Stimulated activated naive CD8-positive, alpha-beta T cell treated with anti-CD3 and anti-CD28 coated beads, Interleukin-15, Interleukin-2, amounts not matched to agents 100 U/mL and 50 U/mL, for 24 hours (primary cell): ENCODE measurements at places on chromosomes 1 and 21.
A peak's percentile ranks its signal among the peaks of the same experiment; 100 is the strongest.

- DNase-seq = no peak
These were observed 23.9 kb downstream of the ITSN1 start for GRCh38 chr21:33666153-33666552.

GRCh38 chr1:61313906-61314422 is 231.6 kb downstream of the NFIA start:
- no peak for DNase-seq

DNA sequence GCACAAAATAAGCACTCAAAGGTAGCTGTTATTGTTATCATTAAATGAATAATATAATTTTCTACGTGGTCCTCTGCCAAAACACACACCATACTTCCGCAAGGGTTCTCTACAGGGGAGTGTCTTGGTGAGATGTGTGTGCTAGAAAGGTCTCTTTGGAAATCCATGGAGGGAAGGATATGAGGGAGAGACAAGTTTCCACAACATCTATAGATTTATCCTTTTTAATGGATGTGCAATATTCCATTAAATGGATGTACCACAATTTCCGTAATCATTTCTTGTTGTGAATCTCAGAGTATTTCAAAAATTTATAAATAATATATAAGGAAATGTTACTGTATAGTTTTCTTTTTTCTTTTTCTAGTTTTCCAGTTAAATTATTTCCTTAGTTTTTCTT is 2.6 kb upstream of the TNFRSF8 start:
- DNase-seq = no peak

DNA sequence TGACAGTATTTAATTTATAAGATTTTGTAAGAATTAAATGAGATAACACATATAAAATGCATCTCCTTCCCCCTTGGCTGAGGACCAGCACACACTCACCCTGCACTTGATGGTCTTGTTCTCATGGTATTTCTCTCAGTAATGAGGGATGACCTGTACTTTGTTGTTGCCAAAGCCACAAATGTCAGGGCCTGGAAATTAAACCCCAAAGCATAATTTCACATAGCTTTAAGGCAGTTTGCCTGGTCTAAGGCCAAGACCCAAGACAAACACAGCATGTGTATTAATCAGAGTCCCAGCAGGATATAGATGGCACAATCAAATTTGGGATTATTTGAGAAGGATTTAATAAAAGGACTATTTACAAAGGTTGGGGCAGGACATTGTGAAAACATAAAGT is 48.6 kb upstream of the EPS15 start:
- DNase-seq = no peak

GRCh38 chr1:154456631-154457030 is 45.4 kb upstream of the TDRD10 start:
- no peak for DNase-seq

GRCh38 chr1:213457733-213458132 is 406.7 kb downstream of the RPS6KC1 start:
- no peak for DNase-seq

- no peak for DNase-seq
These were observed 10.0 kb upstream of the TRIM62 start for GRCh38 chr1:33191731-33192275.

GRCh38 chr21:36533468-36533848 is 53.5 kb upstream of the CLDN14 start:
- no peak for DNase-seq

- no peak for DNase-seq
These were observed 14.1 kb downstream of the PEA15 start for GRCh38 chr1:160219062-160219929.

GRCh38 chr1:151621351-151621750 is 9.5 kb downstream of the SNX27 start:
- no peak for DNase-seq

GRCh38 chr1:57115030-57115614 is 149.3 kb upstream of the C8B start:
- DNase-seq = no peak

DNA sequence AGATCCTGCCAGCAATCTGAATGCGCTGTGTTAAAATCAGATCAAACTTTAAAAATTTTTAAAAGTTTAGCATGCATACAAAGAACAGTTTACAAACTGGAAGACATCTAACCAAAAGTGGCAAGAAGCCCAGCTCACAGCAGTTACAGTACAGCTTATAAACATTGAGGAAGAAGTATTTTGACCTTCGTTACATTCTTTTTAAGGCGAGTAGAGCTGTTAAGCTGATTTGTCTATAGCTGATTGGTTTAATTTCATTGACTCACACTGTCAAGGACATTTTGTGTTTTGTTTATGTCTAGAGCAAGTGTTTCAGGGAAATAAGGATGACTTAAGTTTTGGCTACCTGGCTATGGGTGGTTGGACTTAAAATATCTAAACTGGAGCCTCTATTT is 3.0 kb upstream of the PGM1 start:
- DNase-seq = no peak

GRCh38 chr1:22658385-22659163 is 5.5 kb downstream of the C1QB start:
- no peak for DNase-seq

- peak; percentile 31 for DNase-seq
These were observed 2.4 kb downstream of the TNFAIP8L2 start for GRCh38 chr1:151158751-151159251.

GRCh38 chr1:110443451-110443850 is 7.5 kb upstream of the PROK1 start:
- DNase-seq = no peak

- peak; percentile 48 for DNase-seq
These were observed 1.2 kb upstream of the EPHA10 start for GRCh38 chr1:37765916-37766664.

DNA sequence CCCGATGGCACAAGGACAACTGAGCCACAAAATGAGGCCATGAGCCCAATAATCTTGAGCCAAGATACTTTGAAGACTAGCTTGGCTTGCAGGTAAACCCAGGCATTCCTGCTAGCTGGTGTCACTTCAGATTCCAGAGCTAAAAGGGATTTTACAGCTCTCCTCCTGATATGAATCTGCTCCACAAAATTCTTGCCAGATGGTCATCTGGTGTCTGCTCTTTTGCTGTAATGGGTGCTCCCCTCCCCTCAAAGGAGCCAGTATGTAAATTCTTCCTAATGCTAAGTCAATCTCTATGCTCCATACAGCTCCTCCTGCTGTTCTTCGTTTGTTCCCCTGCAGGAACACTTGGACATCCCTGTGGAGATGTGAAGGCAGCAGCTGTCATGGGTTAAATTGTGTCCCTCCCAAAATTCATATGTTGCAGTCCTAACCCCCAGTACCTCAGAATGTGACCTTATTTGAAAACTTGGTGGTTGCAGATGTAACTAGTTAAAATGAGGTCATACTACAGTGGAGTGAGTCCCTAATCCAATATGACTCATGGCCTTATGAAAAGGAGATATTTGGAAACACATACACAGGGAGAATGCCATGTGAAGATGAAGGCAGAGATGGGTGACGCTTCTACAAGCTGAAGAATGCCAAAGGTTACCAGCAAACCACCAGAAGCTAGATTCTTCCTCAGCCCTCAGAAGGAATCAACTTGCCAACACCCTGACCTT is 180.6 kb upstream of the PALMD start:
- no peak for DNase-seq

GRCh38 chr1:3821004-3821403 is 24.7 kb upstream of the LRRC47 start:
- DNase-seq = no peak

DNA sequence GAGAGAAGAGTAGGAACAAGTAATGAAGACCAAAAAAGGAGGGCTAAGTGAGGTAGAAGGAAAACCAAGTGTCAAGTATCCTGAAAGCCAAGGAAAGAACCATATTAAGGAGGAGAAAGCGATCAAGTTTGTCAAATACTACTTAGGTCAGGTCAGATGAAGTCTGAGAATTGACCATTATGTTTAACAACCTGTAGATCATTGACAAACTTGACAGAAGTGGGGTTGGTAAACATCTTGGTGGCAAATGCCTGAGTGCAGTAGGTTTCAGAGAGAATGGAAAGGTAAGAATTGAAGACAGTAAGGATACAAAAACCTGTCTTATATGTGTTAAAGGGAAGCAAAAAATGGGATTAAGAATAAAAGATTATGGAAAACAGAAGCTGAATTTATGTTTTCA is 3.7 kb upstream of the CHIA start:
- no peak for DNase-seq

DNA sequence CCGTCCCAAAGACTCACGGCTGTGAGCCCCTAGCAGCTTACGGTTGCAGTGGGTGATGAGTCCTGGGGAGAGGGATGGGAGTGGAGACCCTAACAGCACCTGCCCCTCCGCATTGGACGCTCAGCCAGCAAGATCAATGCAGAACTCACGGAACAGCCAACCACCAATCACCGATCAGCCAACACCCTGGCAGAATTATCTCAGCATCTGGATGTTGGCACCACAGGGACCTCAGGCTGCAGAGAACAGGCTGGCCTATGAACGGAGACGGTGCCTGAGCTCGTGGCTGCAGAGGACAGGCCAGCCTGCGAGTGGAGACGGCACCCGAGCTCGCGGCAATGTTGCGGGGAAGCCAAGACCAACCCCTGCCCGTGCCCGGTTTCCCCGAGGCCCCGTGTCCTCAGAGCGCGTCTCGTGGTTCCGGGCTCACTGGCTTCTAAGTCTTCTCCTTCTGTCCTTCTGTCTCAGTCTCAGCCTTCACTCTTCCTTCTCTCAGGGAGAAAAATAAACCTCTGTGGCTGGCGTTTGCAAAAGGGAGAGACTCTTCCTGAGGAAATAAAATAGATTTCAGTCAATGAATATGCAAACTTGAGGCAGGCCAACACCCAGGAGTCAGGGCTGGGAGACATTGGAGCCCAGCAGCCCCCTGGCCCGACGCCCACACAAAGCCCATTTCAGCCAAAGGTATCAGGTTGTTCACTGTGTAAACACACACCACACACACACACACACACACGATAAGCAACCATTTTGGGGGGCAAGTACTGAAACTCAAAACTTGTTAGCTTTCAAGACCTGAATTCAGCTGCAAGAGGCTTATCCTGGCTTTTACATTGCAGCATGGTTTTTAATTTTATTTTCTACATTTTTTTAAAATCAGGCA is 67.8 kb downstream of the SIK1 start:
- no peak for DNase-seq

GRCh38 chr1:68211761-68212380 is 20.5 kb downstream of the WLS start:
- no peak for DNase-seq

GRCh38 chr1:228420968-228421826 is 4.5 kb upstream of the TRIM17 start:
- DNase-seq = no peak

GRCh38 chr21:37266515-37267221 is 466 bp downstream of the VPS26C start:
- DNase-seq = no peak

DNA sequence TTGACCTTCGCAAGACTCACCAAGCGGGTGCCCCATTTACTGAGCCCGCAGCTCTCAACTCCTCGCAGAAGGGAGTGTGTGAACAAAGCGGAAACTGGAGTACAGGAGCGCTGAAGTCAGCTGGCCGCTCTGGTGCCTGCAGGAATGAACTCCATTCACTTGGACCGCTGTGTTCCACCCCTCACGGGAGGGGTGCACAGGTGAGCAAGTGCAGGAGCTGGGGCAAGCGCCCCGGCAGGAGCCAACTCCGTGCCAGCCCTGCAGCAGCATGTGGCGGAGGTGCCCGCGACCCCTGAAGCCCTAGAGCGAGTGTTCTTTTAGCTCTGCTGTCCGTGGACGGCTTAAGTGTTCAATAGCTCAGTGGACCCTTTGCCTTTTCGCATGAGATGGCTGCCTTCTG is 471.6 kb upstream of the ADGRL4 start:
- DNase-seq = no peak

- DNase-seq = no peak
These were observed 83.5 kb upstream of the HMCN1 start for GRCh38 chr1:185650602-185651230.

- DNase-seq = no peak
These were observed 186.8 kb downstream of the CDC7 start for GRCh38 chr1:91687452-91687851.

GRCh38 chr1:235127732-235128455 is 743 bp downstream of the TOMM20 start:
- peak; percentile 26 for DNase-seq

DNA sequence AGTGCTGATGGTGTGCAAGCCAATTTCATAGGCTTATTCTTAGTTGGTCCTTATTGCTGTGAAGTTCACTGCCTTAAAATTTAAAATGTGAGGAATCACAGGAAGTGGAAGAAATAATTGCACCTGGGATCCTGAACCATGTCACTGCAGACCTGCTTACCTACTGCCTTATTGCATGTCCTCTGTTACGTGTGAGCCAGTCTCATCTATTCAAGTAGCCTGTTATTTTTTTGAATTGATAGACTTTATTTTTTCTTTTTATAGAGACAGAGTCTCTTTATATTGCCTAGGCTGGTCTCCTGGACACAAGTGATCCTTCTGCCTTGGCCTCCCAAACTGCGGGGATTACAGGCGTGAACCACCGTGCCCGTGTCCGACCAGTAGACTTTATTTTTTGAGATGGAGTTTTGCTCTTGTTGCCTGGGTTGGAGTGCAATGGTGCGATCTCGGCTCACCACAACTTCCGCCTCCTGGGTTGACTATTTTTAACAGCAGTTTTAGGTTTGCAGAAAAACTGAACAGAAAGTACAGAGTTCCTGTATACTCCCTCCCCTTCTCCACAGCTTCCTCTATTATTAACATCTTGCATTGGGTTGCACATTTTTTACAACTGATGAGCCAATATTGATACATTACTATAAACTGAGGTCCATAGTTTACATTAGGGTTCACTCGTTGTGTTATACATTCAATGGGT is 14.0 kb upstream of the DISC1 start:
- DNase-seq = peak; percentile 48

DNA sequence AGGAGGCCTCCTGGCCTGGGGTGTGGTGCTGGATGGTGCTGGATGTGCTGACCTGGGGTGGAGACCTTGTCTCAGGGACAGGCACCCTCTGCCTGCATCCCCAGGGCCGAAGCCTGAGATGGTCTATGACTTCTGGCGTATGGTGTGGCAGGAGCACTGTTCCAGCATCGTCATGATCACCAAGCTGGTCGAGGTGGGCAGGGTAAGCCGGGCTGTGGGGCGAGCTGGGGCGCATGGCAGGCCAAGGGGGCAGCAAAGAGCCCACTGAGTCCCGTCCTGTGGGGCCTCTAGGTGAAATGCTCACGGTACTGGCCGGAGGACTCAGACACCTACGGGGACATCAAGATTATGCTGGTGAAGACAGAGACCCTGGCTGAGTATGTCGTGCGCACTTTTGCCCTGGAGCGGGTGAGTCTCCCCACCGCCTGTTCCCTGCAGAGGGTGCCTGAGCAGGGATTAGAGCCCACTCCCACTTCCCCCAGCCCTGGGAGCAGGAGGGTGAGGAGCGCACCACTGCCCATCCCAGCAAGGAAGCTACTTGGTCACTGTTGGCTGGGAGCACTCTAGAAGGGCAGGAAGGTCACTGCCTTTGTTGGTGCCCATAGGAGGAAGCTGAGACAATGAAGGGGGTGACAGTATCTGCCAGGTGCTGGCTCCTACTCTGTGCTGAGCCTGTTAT is 75.2 kb downstream of the PTPRU start:
- no peak for DNase-seq

DNA sequence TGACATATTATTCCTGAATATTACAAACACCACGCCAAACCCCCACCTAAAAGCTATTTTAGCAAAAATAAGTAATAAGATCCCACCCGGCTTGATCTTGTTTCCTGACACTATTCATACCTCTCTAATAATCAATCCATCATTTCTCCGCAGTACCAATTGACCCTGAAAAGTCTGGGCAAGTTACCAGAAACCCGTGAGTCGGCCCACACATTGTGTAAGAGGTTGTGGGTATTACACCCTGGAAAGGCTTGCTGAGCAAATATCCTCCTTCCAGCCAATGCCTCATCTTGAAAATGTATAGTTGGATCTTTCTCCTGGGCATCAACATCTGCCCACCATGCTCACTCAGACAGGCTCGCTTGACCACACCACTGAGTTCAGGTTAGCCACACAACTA is 451.0 kb downstream of the TTLL7 start:
- DNase-seq = no peak
